NCI-H2081 treated with DMSO at 0.1 percent for 48 hours (cell line): ENCODE measurements at places on chromosomes 4 and X.

- DNase-seq, result no peak
These were observed 34.2 kb downstream of the FAM193A start for GRCh38 chr4:2570551-2571222.

- no peak for DNase-seq
These were observed 22.9 kb downstream of the ACOT9 start for GRCh38 chrX:23720117-23720677.

DNA sequence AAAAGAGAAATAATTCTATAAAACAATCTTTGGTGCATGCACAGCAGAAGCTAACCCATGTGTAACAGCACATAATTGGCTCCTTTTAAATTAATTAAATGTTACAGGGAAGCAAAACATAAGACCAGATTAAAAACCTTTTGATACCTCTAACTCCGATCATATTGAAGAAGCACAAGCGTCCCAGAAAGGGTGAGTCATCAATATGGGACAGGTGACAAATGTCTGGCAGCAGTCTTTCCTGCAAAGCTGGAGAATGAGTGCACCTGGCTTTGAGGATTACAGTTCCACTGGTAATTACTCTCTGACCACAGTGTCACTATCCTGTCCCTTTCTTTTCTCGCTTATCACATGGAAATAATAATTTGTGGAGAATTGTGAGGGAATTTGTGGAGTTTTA lies 94.6 kb downstream of the FAM9B start:
- no peak for DNase-seq

DNA sequence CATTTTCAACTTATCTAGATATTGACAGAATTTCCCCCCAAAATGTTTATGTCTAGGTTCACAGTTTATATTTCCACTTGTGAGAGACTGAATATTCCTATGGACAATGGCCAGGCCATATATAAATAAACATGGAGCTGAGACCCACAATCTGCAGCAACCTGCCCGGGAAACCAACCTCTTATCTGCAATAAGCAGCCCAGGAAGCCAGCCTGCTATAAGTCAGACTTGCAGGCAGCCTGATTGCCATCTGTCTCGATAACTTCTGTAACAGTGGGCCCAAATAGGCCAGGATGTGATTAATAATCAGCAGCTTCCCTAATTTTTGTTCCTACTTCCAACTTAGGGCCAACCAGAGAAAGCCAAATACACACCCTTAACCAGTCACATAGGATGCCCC lies 5.2 kb upstream of the NAP1L5 start:
- DNase-seq, result no peak

DNA sequence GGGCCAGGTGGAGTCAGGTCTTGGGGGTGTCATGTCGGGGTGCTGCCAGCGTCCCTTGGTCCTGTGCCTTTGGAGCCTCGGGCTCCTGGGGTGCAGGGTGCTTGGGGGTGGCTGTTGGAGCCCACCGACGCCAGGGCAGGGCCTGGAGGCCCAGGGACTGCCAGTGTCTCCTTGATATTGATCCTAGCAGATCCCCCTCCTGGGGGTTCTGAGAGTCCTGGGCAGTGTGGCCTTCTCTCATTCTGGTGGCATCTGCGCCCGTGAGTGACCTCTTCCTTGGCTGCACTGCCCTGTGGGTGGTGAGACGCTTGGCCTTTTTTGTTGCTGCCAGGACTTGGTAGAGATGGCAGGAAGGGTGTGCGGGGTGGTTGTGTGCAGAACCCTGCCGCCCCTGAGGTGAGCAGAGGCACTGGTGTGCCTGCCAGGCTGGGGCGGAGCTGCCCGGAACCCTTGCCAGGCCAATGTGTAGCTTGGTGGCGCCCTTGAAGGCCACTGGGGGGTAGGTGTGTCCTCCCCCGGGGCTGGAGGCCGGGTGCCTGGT lies 7.0 kb downstream of the NAT8L start:
- no peak for DNase-seq

DNA sequence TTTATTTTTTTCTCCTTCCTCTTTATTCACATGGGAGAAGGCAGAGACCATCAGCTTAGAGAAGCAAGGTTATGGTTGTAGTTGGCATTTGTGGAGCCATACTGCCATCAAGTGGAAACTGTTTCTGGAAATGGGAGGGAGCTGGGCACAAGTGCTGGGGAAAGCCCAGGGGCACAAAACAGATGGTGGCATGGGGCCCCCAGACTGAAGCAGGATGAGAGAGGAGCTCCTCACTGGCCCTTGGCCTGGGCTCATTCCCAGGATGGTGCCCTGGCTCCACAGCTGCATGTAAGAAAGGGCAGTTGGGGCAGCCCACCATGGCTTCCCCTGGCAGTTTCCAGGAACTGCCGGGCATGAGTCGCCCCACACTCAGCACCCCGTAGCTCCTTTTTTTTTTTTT lies 59.2 kb downstream of the NBDY start:
- no peak for DNase-seq

GRCh38 chr4:4386736-4387392 lies at the start of gene NSG1:
Gene NSG1 (plus strand): TSS chr4:4387102. CDS start chr4:4387630, 528 bp downstream.
- DNase-seq, result no peak

DNA sequence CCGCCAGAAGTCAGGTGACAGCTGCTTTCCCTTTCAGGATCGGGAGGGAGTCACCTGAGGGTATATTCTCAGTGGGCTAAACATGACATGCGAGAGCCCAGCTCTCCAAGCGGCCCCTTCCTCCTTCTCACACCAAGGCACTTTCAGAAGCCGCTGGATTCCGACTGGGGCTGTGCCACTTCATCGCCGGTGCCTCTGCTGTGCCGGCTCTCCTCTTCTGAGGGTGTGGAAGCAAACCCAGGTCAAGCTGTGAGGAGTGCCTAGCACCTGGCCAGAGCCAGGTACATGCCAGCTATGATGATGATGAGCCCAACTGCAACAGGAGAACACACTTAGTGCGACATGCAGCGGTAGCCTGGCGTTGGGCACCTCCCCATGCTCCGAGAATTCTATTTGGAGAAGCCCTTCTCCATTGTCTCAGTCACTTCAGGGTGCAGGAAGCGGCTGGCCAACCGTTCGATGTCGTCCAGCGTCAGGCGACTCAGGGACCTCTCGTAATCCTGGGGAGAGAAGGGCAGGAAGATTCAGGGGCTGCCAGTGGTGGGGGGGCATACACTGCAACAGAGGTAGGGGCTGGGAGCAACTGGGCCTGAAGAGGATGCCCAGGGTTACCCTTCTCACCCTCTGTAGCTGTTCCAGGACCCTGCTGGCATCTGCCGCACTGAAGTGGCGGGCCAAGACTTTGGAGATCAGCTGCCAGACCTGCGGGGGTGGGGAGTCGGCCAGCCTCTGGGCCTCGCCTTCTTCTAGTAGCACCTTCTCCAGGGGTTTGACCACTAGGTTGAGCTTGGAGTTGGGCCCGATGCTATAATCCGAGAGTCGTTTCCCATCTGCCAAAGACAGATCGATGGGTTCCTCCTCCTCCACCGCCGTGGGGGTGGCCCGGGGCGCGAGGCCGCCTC lies 1.0 kb downstream of the UBL4A start:
- no peak for DNase-seq

DNA sequence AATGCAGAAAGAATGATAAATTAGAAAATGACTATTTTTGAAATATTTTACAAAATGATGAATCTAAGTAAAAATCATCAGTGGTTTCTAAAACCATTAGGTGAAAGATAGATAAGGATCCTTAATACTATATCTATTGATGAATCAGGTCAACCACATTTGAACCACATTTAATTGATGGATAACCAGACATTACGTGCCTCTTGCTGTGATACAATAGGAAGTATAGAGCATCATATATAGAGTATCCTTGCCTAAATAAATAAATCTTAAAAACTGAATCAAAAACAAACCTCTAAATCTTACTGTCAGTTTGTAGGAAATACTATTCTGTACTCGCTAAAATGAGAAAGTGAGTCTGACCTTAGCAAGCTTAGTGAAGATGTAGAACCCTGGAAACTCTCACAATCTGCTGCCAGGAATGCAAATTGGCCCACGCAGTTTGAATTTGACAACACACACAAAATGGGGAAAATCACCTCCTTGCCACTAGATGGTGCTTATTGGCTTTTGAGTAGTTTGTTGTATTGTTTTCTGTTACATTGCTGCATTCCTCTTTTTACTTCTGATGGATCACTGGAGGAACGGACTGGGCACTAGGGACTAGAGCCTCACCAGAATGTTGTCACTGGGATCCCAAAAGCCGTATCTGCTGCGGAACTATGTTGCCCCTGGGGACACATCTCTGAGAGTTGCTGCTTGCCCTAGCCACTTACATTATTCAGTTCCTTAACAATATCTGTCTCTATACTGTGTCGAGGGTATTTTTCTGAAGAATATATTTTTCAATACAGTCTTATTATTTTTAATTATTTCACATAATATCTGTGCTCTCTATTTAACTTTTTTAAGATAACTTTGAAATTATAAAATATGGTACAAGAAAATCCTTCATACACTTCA lies 25.4 kb upstream of the SLAIN2 start:
- DNase-seq, result no peak

DNA sequence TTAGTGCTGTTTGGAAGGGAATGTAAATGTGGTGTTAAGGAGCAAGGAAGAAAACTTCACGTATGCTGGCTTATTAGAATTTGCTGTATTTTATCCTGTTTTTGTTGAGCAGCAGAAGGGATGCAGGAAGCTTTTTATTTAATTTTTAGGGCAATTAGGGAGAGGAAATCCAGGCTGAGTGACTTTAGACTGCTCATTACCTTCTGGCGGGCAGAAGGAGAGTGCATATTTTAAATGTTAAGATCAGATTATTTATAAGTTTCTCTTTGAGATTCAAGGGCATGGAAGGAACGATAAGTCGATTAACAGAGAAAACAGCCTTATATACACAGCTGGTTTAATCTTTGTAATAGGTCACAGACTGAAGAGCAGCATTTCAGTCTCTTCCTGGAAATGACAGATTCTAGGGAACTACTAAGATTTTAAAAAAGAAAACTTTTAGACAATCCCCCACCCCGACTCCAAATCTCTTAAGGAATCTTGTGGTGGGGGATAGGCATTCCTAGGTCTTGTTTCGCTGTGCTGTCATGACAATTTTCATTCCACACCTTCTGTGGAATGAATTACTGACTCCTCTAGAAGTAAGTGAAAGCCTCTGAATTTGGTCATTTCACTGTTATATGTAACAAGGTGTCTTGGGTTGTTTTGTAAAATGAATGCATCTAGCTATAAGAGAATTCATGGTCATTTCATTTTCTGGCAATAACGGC lies 402.5 kb downstream of the RAPGEF2 start:
- DNase-seq, result no peak

DNA sequence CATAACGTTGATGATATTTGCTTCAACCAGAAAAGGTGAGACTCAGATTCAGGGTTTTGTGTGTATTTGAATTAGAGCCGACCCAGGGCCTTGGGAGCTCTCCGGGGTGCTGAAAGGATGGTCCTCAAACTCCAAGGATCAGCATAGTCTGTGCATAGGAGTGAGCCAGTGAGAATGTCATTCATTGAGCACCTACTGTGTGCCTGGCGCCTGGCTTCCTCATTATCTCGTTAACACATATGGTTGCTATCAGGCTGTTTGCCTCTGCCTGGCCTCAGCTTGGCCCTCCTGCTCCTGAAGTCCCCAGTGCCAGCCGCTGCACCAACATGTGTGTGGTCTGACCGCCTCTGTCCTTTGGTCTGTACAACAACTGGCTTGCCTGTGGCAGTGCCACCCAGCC lies 25.1 kb upstream of the JAKMIP1 start:
- no peak for DNase-seq

DNA sequence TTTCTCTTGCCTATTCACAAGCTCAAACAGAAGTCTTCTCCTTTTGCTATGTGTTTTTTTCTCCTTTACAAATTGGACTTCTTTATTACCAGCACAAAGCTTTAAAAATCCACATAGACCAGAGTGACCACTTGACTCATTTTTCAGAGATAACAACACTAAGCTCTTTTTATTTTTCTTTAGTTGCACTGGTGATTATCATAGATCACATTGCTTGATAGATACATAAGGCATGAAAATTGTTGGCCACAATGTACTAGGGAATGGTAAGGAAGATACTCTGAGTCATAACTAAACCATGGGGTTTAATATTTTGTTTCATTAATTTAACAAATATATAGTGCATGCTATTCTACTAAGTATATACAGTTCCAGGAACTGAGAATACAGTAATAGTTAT lies 159.0 kb downstream of the GASK1B start:
- DNase-seq, result no peak

DNA sequence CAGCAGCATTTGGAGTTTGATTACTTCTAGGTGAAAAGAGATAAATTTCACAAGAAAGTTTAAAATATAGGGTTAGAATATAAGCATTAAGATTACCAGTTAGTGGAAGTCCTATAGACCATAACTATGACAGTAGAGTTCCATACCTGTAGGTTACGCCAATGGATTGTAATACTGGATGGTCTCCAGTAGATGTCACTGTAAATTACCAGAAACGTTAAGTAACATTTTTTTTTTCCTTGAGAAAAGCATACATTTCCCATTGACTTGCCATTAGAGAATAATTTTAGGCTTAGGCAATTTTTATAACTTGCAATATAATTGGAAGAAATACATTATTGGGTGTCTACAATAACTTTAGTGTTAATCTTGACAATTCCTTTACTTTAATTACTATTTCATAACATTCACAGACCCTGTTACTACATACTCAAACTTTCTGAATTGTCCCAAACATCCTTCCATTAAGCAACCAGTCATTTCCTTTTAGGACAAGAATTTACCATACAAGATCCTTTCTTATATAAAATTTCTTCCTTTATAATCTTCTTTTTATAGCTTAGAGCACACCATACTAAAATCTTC lies 304.1 kb upstream of the TECRL start:
- peak; percentile 3 for DNase-seq

- no peak for DNase-seq
These were observed 9.0 kb upstream of the SLC25A14 start for GRCh38 chrX:130330706-130331105.

GRCh38 chrX:928606-929005 lies 283.8 kb downstream of the CRLF2 start:
- DNase-seq, result no peak

- DNase-seq, result no peak
These were observed 16.0 kb upstream of the SEPTIN6 start for GRCh38 chrX:119708936-119709335.

- DNase-seq, result no peak
These were observed 37.5 kb upstream of the NEIL3 start for GRCh38 chr4:177271915-177272766.

DNA sequence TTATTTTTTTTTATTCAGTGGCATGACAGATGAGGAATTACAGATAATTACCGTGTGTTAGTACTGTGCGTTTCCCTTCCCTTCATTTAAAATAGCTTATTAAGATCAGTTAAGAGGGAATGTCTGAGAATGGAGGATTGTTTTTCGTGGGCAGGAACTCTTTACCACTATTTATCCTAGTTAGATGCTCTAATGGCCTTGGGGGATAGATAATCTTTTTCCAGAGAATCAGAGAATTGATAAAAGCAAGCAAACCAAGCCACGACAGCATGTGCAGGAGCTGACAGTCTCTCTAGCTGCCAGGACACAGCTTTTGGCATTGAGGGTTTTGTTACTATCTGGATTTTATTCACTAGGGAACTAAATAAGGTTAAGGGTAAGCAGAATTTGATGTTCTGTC lies 128.7 kb downstream of the DCLK2 start:
- DNase-seq, result no peak

- DNase-seq, result no peak
These were observed 283.6 kb upstream of the PCDH10 start for GRCh38 chr4:132865458-132865857.

GRCh38 chr4:148557793-148558192 lies 115.6 kb upstream of the NR3C2 start:
- no peak for DNase-seq
